Activated T-helper 2 cell treated with anti-CD3 and anti-CD28 coated beads, Interferon-gamma antibody, Interleukin-2, Interleukin-4, amounts not matched to agents 10 μg/mL and 5 μg/mL and 100 μg/mL, durations not matched to agents 14 hours and 24 hours and 36 hours (primary cell): ENCODE measurements at places on chromosomes 11 and 22.

GRCh38 chr11:108491936-108492335 is 6.2 kb downstream of the POGLUT3 start:
- H3K4me1 ChIP-seq = peaks cover 17% of the 10 kb centered on the region
- no peak for DNase-seq
- H3K27me3 ChIP-seq = no peaks in the 10 kb centered on the region
- H3K27ac ChIP-seq = no peak overlapping the region

DNA sequence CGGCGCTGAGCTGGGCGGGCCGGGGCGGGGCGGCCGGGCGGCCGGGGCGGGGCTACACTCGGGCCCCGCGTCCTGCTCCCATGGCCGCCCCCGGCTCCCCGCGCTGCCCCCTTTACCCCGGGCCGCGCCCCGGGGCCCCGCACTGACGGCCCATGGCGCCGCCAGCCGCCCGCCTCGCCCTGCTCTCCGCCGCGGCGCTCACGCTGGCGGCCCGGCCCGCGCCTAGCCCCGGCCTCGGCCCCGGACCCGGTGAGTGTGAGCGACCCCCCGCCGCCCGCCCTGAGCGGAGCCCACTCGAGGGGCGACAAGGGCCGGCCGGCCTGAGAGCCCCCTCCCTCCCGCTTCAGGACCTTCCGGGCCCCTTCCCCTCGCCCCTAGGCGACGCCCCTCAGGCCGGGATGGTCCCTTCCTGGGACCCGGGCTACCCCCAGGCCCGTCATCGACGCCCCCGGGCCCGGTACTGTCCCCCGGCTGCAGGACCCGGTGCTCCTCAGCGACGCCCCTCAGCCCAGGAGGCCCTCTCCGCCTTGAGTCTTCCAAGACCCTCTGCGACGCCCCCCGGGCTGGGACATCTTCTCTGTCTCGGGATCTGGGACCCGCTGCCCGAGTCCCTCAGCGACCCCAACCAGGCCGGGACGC is at the start of gene KREMEN1:
Gene KREMEN1 (plus strand): TSS at position 57 of the 639 bp plus-strand sequence. CDS start 96 bp downstream, at position 153.
- peaks cover 66% of the 10 kb centered on the region for H3K27me3 ChIP-seq
- peak within 1 kb of the TSS; percentile 58 for H3K4me3 ChIP-seq
- no peak within 1 kb of the TSS for H3K27ac ChIP-seq
- peaks cover 14% of the 10 kb centered on the region for H3K4me1 ChIP-seq
- no peak for DNase-seq
- no peaks in the 10 kb centered on the region for H3K36me3 ChIP-seq

- peaks cover 23% of the 10 kb centered on the region for H3K4me1 ChIP-seq
- no peak for DNase-seq
- peaks cover 42% of the 10 kb centered on the region for H3K36me3 ChIP-seq
- no peak overlapping the region for H3K4me3 ChIP-seq
These were observed 83.9 kb downstream of the RRAS2 start for GRCh38 chr11:14275076-14275475.

DNA sequence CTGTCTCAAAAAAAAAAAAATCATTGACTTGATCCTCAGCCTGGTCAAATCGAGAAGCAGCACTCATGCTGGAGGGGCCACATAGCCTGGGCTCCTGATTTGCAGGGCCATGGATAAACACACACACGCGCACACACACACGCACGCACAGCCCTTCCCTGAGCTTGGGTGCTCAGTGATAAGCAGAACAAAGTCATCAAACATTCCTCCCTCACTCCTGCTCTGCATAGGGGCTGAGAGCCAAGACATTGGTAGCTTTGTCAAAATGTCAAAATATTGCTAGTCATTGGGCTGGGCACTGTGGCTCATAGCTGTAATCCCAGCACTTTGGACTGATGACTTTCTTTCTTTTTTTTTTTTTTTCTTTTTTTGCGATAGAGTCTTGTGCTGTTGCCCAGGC is 34.0 kb upstream of the A4GALT start:
- H3K27me3 ChIP-seq = peaks cover 1% of the 10 kb centered on the region
- no peaks in the 10 kb centered on the region for H3K36me3 ChIP-seq
- no peak overlapping the region for H3K4me3 ChIP-seq
- no peak for DNase-seq

- peaks cover 45% of the 10 kb centered on the region for H3K36me3 ChIP-seq
- peaks cover 46% of the 10 kb centered on the region for H3K4me1 ChIP-seq
- H3K27ac ChIP-seq = peak overlapping the region; percentile 95
- H3K27me3 ChIP-seq = no peaks in the 10 kb centered on the region
- peak overlapping the region; percentile 73 for H3K4me3 ChIP-seq
- DNase-seq = no peak
These were observed 8.5 kb downstream of the RAB30 start for GRCh38 chr11:83063073-83063754.
